KBM-7 (cell line): ENCODE measurements at places on chromosomes 12 and 14.

DNA sequence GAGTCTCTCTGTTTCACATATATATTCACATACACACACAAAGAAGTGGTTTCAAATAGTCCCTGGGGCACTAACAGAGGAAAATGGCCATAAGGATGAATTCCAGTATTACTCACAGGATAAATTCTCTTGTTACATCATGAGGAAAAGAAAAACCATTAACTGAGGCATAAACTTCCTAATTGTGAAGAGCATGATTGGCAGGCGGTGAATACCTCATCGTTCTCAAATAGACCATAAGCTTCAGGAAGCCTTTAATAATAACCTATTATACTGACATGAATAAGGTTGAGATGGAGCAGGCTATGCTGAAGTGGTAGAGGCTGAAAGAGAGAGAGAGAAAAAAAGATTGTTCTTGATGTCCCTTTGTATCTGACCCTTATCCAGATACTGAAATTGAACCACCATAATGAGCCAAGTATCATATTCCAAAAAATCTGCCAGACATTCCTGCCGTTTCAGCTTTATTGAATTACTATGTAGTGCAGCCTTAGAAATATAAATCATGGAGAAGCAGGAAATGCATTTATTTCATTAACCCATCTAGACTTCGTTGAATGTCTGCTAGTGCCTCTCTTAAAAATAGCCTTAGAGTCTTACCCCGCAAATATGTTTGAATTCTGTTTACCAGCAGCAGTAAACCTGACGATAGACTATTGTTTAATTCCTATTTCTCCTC is 86.8 kb downstream of the NUAK1 start:
- DNase-seq, result no peak

DNA sequence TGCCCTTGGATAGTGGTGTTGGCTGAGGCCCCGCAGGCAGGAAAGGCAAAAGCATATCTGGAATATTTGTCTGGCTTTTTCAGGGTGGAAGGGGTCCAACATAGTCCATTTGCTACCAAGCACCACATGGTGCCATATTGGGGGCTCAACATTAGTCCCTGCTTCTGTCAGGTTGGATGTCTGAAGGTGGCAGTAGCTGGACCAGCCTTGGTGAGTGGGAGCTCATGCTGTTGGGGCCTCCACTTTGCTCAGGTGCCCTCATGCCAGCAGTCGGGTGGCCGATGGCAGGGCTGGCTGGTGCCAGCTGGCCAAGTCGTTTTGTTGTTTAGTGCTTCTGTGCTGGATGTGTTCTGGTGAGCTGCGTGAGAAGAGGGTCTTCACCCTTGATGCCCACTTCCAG is 135.3 kb downstream of the PAPOLA start:
- no peak for DNase-seq

- DNase-seq, result no peak
Measured at GRCh38 chr14:63292805-63293204, 25.9 kb downstream of the GPHB5 start.

GRCh38 chr12:47362126-47362705 is 282.5 kb upstream of the AMIGO2 start:
- DNase-seq, result no peak

DNA sequence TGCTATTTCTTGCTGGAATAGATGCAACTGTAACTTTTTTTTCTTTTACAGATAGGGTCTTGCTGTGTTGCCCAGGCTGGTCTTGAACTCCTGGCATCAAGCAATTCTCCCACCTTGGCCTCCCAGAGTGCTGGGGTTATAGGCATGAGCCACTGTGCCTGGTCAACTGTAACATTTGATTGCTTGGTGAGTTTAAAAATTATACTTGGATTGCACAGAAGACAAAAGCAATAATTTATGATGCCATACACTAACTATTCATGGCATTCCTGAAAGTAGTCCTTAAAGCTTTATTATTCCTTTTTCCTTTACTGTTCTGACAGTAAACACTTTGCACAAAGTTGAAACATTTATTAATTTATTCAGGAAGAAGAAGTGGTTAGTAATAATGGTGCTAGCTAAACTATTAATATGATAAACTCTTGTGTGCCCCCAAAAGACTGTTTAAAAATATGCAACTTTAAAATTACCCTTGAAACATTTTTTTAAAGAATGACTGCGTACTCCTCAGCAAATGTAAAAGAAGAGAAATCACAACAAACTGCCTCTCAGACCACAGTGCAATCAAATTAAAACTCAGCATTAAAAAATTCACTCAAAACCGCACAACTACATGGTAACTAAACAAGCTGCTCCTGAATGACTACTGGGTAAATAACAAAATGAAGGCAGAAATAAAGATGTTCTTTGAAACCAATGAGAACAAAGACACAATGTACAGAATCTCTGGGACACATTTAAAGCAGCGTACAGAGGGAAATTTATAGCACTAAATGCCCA is 8.3 kb downstream of the PTPRB start:
- no peak for DNase-seq

DNA sequence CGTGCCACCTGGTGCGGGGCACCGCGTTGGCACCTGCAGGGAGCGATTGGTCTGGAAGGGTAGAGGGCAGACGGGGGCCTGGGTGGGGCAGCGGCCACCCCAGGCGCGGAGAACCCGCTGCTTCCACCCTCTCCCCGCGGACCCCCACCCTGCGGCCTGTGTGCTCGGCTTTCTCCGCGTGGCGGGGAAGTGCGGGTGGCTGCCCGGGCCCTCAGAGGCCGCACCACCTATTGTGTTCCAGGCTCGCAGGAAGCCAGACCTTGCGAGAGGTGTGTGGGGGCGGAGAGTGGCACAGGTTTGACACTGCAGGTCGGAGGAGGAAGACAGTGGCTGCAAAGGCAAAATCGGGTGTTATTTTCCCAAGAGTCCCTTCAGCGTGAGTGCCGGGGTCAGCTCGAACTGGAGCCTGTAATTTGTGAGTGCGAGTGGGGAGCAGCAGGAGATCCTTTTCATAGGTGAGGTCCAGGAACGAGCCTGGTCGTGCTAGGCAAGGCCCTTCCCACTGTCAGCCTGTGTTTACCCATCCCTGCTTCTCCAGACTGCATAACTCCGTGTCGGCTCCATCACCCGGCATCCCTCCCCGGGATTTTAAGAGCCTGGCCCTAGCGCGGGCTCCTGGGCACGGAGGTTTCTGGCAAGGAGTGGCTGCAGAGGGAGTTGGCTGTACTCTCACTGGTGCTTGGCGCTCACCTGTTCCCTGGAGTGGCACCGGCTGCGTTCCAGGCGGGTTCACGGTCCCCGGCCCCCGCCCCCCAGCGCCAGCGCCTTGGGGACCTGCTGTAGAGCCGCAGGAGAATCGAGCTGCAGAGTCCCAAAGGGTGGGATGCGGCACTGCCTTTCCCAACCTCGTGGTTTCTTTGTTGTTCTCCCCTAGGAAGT is 935 bp downstream of the TBC1D30 start:
- DNase-seq, result no peak
